ENCODE measurements at places on chromosomes 13 and 19. TPM values are rescaled to one million over a fixed set of nuclear protein-coding genes. Genes with fewer than 3 reads are reported as not detected.
A peak's percentile ranks its signal among the peaks of the same experiment; 100 is the strongest.

KLF1 gene
- total RNA-seq = not detected

FCAR gene
- not detected for total RNA-seq

PSG11 gene
- total RNA-seq = not detected

ZNF91 gene
- 29.9 TPM for total RNA-seq

CEBPG gene
- total RNA-seq = 41.1 TPM

GPR12 gene
- total RNA-seq = not detected

ZNF560 gene
- not detected for total RNA-seq

KLK15 gene
- total RNA-seq = not detected

CYP2A7 gene
- not detected for total RNA-seq

STK24 gene
- total RNA-seq = 139 TPM

DNA sequence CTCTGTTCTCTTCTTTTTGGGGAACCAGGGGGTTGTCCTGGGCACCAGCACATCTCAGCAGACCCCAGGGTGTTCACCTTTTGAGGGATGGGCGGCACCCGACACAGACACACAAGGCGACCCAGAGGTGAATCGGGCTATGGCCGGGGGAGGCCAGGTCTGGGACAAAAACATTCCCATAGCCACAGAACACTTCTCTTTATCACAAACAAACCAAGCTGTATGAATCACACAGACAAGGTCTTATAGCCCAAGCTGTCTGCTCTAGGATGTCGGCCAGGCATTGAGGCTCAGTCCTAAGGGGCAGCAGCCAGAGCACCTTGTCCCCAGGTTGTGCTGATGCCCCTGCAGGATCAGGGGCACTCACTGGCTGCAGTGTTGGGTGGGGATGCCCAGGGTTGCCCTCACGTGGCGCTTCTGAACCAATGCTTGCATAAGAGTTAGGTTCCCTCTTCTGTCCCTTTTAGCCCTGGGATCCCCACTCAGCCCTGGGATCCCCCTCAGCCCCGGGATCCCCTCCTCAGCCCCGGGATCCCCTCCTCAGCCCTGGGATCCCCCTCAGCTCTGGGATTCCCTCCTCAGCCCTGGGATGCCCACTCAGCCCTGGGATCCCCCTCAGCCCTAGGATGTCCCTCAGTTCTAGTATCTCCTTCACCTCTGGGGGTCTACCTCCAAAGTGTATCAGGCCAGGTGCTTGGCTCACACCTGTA lies 26.9 kb downstream of the MAU2 start:
- no peak for DNase-seq

GRCh38 chr13:40755082-40755700 lies 15.8 kb downstream of the MRPS31 start:
- DNase-seq = no peak

DNA sequence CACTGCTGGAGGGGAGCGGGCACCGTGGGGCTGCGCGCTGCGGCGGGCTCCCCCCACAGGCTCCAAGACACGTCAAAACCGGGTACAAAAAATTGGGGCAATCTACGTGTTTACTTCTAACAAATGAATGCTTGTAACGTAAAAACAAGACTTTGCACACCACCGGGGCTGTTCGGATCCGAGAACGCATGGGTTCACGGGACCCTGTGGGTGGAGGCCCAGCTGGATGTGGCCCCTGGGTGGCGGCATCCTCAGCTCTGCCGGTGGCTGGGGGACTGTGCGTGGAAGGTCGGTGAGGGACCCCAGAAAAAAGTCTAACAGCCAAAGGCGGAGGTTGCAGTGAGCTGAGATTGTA lies 10.3 kb upstream of the SLC7A10 start:
- no peak for DNase-seq

DNA sequence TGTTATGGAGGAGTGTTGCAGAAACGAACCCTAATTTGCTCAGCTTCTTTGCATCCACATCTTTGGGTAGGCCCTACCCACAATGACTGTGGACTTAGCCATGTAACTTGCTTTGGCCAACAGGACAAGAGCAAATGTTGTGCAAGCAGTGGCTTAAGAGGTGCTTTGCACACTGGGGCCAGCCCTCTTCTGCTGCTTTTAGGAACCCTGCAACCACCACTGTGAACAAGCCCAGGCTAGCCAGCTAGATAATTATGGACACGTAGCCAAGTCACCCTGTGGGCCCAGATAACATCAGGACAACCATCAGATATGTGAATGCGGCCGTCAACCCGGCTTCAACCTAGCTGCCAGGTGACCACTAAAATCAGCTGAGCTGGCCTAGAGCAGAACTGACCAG lies 17.1 kb downstream of the C19orf47 start:
- DNase-seq = no peak

- DNase-seq = no peak
These were observed 7.1 kb upstream of the SHFL start for GRCh38 chr19:10079031-10079453.

DNA sequence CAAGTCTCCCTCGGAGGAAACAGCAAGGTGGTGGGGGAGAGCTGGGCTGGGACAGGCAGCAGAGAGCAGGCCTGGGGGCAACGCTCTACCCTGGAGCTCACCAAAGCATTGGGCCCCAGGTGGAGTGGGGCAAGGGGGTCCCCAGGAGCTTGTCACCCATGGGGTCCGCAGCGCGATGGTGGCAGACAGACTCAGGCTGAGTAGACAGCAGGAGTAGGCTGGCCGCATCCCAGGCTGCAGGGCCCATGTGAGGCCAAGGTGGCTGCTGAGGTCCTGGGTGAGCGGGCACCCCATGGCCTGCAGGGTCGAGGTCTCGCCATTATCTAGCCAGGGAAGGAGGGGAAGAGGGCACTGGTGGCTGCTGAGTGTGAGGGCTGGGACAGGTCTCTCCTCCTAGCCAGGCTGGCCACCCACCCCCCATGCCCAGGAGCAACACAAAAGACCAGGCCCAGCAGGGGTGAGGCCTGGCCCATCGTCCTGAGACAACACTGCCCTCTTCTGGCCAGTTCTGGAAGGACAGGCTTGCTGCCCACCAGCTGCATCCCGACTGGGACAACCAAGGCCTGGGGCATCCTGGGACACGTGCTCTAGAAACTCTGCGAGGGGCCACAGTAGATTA lies 33.1 kb downstream of the CEBPG start:
- peak; percentile 91 for DNase-seq

DNA sequence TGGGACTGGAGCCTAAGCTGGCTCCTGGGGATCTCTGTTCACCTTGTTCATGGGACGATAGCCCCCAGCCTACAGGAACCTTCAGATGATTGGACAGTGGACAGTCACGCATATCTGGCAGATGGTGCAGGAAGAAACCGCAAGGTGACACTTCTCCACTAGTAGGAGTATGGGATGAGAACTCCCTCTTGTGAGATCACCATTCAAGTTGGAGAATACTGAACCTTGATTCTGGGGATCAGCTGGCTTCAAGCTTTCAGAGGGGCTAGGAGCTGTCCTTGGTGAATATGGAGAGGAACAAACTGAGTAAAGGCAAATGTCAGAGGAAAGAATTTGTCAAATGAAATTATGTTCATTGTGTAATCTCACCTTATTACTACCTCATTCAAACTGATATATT lies 204.5 kb downstream of the PDS5B start:
- DNase-seq = no peak

DNA sequence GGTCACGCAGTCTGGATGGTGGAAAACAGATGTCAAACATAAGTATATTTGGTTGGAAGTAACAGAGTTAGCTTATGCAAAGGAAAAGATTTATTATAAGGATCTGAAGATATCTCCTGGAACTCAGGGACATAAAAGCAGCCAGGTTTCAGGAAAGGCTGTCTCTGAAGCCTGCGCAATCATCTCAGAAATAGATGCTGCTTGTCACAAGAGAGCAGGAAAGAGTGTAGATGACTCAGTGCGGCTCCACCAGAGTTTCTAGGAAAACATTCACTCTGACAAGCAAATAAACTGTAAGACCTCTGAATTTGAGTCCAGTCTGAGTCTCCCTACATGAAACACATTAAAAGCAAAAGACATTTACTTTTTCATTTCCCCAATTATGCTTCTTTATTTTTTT lies 220.4 kb upstream of the HTR2A start:
- no peak for DNase-seq

GRCh38 chr13:35765366-35765765 lies 288.9 kb upstream of the MAB21L1 start:
- no peak for DNase-seq

DNA sequence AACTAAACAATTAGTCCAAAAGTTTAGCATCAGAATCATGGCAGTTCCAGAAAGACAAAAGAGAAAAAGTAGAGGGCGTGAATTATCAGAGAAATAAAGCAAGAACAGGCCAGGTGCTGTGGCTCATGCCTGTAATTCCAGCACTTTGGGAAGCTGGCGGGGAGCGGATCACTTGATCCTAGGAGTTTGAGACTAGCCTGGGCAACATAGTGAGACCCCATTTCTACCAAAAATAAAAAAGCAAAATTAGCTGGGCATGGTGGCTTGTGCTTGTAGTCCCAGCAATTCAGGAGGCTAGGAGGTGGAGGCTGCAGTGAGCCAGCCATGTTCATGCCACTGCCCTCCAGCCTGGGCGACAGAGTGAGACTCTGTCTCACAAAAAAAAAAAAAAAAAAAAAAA lies 18.4 kb downstream of the ARL11 start:
- DNase-seq = no peak

- DNase-seq = no peak
These were observed 2.6 kb downstream of the GRIK5 start for GRCh38 chr19:42067315-42067888.

- DNase-seq = no peak
These were observed 4.3 kb downstream of the CYP2B6 start for GRCh38 chr19:40995355-40995754.

DNA sequence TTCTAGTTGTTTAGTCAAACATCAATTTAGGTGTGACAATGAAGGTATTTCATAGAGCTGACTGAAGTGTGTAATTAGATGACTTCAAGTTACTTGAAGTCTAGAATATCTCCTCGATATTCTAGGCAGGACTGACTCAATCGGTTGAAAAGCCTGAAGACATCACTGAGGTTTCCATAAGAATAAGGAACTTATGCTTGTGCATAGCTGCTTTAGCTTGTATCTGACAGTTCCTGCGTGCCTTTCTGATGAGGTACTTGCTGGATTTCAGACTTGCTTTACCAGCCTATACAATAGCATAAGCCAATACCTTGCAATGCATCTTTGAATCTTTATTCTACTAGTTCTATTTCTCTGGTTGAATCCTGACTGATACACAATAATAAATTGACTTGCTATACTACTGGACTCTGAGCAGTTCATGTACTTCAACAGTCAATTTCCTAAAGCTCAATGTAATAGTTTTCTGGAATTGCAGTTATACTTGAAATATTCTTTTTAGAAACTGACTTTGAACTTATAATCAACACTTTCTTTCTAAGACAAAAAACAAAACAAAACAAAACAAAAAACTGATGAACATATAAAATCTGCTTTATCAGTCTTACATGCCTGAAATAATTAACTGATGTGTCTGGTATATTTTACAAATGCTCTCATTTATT lies 1534.8 kb downstream of the SLITRK5 start:
- no peak for DNase-seq

GRCh38 chr13:79943346-79944023 lies 397.4 kb downstream of the SPRY2 start:
- DNase-seq = no peak

GRCh38 chr13:112443995-112444311 lies 67.8 kb downstream of the SPACA7 start:
- peak; percentile 89 for DNase-seq

DNA sequence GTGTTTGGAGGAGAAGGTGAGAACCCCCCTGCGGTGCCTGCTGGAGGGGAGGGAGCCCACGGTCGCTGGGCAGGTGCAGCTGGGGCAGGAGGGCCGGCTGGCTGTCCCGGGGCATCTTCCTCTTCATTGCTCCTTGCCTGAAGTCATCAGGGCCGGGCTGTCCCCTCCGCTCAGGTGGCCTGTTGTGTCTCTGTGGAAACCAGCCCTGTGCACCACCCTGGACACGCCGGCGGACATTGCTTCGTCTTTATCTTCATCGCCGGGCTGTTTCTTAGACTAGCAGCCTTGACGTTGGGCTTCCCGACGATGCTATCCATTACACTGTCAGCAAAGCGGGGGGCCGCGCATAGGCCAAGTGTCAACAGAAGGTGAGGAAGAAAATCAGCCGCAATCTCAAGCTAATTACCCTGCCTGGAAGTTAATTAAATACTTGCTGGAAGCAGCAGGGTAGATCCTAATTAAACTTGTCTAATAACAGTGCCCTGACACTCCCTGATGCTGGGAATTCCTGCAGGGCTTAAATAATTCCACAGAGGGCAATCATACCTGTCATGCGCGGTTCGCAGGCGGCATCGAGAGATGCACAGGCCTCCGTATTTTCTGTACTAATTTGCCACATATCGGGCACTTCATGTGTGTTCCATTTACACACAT lies 111.4 kb upstream of the SOX1 start:
- DNase-seq = peak; percentile 82

DNA sequence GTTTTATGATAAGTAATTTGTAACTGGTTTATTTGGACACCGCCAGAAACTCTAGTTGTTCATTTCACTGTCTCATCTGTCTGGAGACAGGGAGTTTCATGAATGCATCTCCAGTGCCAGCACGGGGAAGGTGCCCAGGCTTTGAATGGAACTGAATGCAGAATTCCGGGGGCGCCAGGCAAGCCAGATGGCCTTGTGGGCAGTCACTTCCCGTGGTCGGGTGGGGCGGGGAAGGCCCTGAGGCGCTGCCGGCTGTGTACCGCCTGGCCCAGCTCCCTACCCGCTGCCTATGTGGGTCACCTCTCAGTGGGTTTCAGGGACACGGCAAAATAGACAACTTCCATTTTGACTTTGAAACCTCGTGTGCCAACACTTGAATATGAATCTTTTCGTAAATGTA lies 28.8 kb upstream of the MCF2L start:
- no peak for DNase-seq

DNA sequence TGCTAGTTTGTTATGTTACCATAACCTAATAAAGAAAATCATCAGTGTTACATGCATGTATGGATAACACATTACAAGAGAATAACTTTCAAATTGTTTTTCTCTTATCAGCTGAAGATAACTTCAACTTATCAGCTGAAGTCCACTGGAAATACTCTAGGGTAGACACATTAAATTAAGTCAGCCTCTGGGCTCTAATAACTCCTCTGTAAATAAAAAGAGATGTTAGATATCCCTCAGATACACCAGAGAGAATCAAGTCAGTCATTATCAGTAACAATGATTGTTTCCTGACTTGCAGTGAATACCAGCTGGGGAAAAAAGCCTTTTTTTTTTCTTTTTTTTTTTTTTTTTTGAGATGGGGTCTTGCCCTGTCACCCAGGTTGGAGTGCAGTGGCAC lies 1.6 kb upstream of the KBTBD7 start:
- DNase-seq = no peak

- no peak for DNase-seq
These were observed 19.1 kb downstream of the C19orf12 start for GRCh38 chr19:29695765-29696564.

DNA sequence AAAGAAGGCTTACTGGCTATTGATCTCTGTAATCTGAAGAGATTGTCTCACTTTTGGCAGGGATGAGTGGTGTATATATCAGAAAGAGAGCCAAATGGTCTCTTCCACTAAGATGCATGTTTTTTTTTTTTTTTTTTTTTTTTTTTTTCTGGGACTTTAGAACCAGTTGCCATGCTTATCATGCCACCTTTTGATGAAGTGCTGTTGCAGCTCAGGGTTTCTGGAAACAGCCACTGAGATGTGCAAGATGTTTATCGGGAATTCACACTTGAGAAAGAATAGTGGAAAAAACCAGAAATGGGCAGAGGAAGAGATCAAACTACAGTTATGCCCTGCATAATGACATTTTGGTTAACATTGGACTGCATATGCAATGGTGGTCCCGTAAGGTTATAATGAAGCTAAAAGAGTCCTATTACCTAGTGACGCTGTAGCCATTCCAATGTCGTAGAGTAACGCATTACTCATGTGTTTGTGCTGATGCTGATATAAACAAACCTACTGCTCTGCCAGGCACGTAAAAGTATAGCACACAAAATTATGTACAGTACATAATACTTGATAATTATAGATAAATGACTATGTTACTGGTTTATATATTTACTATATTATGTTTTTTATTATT lies 121.0 kb downstream of the KLF5 start:
- no peak for DNase-seq
